CD8-positive, alpha-beta memory T cell (primary cell): ENCODE measurements at places on chromosomes 12 and 14.

DNA sequence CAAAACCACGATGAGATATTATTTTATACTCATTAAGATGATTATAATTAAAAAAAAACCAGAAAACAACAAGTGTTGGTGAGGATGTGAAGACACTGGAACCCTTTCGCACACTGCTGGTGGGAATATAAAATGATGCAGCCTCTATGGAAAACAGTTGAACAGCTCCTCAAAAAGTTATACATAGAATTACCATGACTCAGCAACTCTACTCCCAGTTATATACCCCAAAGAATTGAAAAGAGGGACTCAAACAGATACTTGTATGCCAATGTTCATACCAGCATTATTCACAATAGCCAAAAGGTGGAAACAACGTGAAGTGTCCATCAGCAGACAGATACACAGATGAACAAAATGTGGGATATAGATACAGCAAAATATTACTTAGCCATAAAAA is 53.1 kb downstream of the TAOK3 start:
- peaks cover 4% of the 10 kb centered on the region for H3K4me1 ChIP-seq
- no peak for DNase-seq

GRCh38 chr12:62846491-62846890 is 88.5 kb downstream of the PPM1H start:
- H3K4me3 ChIP-seq, result no peak overlapping the region
- no peaks in the 10 kb centered on the region for H3K27me3 ChIP-seq
- no peak for DNase-seq
- H3K36me3 ChIP-seq, result no peaks in the 10 kb centered on the region
- H3K4me1 ChIP-seq, result no peaks in the 10 kb centered on the region

DNA sequence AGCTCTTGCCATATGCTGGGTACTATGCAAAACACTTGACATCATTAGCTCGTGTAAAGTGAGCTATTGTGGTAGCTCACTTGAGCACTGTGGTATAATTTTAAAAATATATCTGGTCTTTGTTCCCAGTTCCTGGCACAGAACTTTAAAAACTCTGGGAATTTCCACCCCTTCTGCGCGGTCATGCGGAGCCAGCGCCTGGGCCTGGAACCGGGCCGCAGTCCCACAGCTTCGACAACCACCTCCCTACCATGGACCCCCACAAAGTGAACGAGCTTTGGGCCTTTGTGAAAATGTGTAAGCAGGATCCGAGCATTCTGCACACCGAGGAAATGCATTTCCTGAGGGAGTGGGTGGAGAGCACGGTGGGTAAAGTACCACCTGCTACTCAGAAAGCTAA is 123.1 kb downstream of the NUAK1 start:
- H3K27me3 ChIP-seq, result no peaks in the 10 kb centered on the region
- no peaks in the 10 kb centered on the region for H3K4me1 ChIP-seq

DNA sequence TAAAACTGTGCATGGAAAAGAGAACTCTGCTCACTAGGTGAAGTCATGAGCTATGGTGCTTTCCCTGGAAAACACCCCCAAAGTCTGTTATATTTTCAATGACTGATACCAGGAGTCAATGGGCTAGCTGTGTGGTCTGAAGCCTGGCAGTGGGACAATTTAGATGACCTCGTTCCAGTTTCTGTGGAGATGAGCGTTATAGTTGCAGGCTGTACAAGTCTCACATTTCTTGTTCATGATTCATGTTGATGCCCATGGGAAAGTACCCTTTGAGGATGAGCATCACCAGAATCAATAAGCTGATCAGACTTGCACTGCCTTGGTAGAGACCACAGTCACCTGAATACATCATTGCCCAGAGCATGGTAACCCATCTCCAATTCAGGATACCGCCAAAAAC is 70.7 kb downstream of the NOVA1 start:
- H3K27ac ChIP-seq, result no peak overlapping the region
- no peak overlapping the region for H3K4me3 ChIP-seq
- H3K27me3 ChIP-seq, result no peaks in the 10 kb centered on the region
- no peaks in the 10 kb centered on the region for H3K36me3 ChIP-seq

GRCh38 chr12:16359512-16360491 is 12.4 kb downstream of the MGST1 start:
- no peak overlapping the region for H3K4me3 ChIP-seq
- no peaks in the 10 kb centered on the region for H3K27me3 ChIP-seq
- no peak overlapping the region for H3K27ac ChIP-seq
- H3K4me1 ChIP-seq, result no peaks in the 10 kb centered on the region
- H3K36me3 ChIP-seq, result no peaks in the 10 kb centered on the region
